Left ventricle myocardium inferior (tissue), 1 donor: ENCODE measurements at places on chromosomes 2 and 18. TPM values are rescaled to one million over a fixed set of nuclear protein-coding genes. Genes with fewer than 3 reads are reported as not detected.

DLX2 gene
- total RNA-seq, result not detected

SLC35F6 gene
- 19.6 TPM for total RNA-seq

LHCGR gene
- 0.16 TPM for total RNA-seq

MAL gene
- total RNA-seq, result 4.4 TPM

OBSL1 gene
- total RNA-seq, result 208 TPM

LDLRAD4 gene
- 43.3 TPM for total RNA-seq

PRSS56 gene
- not detected for total RNA-seq

PLEK gene
- total RNA-seq, result 4.8 TPM

DNA sequence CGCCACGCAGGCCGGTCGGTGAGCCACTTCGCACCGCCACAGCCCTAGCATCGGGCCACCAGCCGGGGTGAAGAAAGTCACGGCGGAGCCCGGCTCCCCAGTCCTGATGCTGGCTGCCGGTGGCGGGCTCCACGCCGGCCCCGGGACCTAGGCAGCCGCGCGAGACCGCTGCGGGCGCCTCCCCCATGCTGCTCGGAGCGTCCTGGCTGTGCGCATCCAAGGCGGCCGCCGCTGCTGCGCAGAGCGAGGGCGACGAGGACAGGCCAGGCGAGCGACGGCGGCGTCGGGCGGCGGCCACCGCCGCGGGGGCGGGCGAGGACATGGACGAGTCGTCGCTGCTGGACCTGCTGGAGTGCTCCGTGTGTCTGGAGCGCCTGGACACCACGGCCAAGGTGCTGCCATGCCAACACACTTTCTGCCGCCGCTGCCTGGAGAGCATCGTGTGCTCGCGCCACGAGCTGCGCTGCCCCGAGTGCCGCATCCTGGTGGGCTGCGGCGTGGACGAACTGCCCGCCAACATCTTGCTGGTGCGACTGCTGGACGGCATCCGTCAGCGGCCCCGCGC lies 433 bp downstream of the SH3RF3 start:
- H3K36me3 ChIP-seq, result no peaks in the 10 kb centered on the region
- peak; percentile 44 for DNase-seq
- peaks cover under 1% of the 10 kb centered on the region for H3K27me3 ChIP-seq

- no peaks in the 10 kb centered on the region for H3K36me3 ChIP-seq
- no peak for DNase-seq
- no peaks in the 10 kb centered on the region for H3K27me3 ChIP-seq
- H3K4me1 ChIP-seq, result peaks cover 76% of the 10 kb centered on the region
- peak overlapping the region; percentile 79 for H3K27ac ChIP-seq
- peak overlapping the region; percentile 5 for H3K4me3 ChIP-seq
Measured at GRCh38 chr2:72793798-72794440, 31.9 kb downstream of the EXOC6B start.

DNA sequence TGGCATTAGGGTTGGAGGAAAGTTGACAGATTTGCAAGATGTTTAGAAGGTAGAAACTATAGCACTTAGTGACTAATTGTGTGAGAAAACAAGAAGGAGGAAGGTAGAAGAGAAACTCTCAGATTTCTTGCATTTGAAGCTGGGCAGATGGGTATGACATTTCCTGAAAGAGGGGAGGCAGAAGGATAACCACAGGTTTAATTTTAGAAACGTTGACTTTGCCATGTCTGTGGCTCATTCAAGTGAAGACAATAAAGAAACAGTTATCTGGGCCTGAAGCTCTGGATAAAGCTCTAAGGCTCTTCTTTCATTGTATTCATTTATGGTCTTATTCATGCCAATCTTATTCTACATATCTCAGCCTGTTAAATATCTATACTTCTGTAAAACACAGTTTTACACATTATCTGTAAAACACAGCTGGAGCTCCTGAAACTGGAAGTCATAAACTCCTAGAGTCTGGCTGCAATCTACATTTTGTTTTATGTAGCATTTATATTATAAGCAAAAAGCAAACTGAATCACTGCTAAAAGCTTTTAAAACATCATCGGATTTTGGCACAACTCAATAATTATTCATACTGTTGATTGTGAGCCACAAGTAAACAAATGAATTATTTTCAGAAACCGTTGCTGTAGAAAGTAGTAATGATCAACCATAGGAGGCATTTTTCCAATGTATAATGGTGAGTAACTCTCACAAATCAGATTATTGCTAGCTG lies 138.5 kb downstream of the RIT2 start:
- no peaks in the 10 kb centered on the region for H3K4me1 ChIP-seq
- no peak overlapping the region for H3K27ac ChIP-seq
- no peak for DNase-seq

DNA sequence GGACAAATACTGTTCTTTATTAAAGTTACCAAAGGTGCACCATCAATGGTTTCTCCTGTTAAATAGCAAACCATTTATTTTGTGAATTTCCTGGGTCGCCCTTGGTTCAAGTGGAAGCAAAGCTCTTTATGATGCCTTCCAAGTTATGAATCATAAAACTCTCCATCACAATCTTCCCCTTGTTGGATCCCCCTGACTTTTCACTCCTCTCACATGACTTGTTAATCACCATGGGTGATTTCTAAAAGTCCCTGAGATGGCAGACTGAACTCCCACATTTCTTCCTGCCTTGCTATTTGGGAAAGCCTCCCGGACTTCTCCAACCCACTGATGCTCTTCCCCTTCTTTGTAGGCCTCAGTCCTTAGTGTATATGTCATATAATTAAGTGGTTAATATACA lies 176.0 kb downstream of the THADA start:
- peaks cover 40% of the 10 kb centered on the region for H3K4me1 ChIP-seq
- no peaks in the 10 kb centered on the region for H3K36me3 ChIP-seq

GRCh38 chr2:25035537-25036220 lies 6.2 kb upstream of the EFR3B start:
- no peaks in the 10 kb centered on the region for H3K36me3 ChIP-seq
- no peaks in the 10 kb centered on the region for H3K27me3 ChIP-seq

DNA sequence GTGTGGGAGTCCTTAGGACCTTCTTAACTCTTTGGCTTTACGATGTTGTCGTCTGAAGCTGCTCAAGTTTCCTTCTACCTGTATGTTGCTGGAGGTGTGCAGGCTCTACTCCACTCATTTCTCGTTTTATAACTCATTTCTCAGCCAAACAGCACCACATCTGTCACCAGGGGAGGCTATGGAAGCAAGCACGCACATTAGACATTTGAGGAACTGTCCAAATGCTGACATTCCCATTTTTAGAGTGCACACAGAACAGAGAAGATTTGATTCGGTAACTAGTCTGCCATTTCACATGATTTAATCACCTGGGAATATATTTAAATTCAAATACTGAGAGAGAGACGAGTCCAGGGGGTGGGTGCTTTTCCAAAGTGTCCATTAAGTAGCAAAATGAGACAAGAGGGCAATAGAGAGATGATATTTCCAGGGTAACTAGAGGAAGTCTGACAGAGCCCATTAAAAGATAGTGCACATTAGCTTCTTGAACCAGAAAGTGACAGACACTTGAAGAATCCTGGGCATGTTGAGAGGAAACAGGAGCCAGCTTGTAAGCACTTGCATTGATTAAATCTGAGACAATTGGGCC lies 793.3 kb downstream of the TDRD15 start:
- H3K4me3 ChIP-seq, result no peak overlapping the region
- no peaks in the 10 kb centered on the region for H3K36me3 ChIP-seq
- no peak for DNase-seq
- no peaks in the 10 kb centered on the region for H3K4me1 ChIP-seq
- H3K27ac ChIP-seq, result no peak overlapping the region

DNA sequence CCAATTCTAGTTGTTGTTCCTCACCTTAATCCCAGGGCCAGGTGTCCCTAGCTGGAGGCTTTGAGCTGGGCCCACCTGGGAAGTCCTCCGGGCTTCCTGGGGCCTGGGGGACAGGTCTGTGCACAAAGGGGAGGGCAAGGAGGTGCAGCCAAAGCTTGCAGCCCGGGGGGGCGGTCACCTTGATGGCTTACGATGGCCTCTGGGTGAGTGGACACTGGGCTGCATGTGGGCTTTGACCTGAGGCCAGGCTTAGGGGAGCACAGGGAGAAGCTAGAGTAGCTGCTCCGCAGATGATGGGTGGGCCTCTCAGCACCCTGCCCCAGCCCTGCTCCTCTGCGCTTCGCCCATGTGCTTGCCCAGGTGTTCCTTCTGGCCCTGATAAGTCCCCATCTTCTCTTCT lies 41.8 kb upstream of the HAAO start:
- DNase-seq, result no peak
- no peak overlapping the region for H3K27ac ChIP-seq
- no peak overlapping the region for H3K4me3 ChIP-seq
- peaks cover 22% of the 10 kb centered on the region for H3K4me1 ChIP-seq
- no peaks in the 10 kb centered on the region for H3K36me3 ChIP-seq

- no peaks in the 10 kb centered on the region for H3K36me3 ChIP-seq
- DNase-seq, result no peak
- H3K27me3 ChIP-seq, result no peaks in the 10 kb centered on the region
- no peak overlapping the region for H3K27ac ChIP-seq
Measured at GRCh38 chr2:225471039-225471438, 71.5 kb downstream of the NYAP2 start.

- no peak overlapping the region for H3K4me3 ChIP-seq
- no peak overlapping the region for H3K27ac ChIP-seq
- H3K36me3 ChIP-seq, result no peaks in the 10 kb centered on the region
- no peaks in the 10 kb centered on the region for H3K27me3 ChIP-seq
- no peak for DNase-seq
Measured at GRCh38 chr2:169221745-169222369, 140.5 kb downstream of the LRP2 start.

DNA sequence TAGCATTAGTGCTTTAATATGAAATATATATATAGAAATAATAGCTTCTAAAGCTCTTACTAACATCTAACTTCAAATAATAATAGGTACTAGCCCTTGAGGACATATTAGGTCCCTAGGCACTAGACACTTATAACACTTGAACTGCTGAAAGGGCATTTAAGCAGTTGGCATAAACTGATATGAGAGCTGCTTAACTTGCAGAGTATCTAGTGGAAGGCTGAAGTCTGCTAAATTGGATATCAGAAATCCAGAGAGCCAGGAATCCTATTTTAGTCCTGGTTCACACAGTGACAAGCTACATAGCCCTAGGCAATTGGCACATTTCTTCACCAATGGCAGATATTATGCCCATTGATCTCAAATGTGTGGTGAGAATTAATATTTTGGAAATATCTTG lies 326.9 kb upstream of the UBE2E3 start:
- no peaks in the 10 kb centered on the region for H3K27me3 ChIP-seq
- no peak overlapping the region for H3K27ac ChIP-seq
- no peak for DNase-seq
- H3K4me1 ChIP-seq, result no peaks in the 10 kb centered on the region

GRCh38 chr2:30871980-30872789 lies 64.9 kb upstream of the CAPN13 start:
- no peak for DNase-seq
- no peaks in the 10 kb centered on the region for H3K36me3 ChIP-seq
- H3K4me3 ChIP-seq, result no peak overlapping the region
- peaks cover 7% of the 10 kb centered on the region for H3K4me1 ChIP-seq
- H3K27ac ChIP-seq, result peak overlapping the region; percentile 31

DNA sequence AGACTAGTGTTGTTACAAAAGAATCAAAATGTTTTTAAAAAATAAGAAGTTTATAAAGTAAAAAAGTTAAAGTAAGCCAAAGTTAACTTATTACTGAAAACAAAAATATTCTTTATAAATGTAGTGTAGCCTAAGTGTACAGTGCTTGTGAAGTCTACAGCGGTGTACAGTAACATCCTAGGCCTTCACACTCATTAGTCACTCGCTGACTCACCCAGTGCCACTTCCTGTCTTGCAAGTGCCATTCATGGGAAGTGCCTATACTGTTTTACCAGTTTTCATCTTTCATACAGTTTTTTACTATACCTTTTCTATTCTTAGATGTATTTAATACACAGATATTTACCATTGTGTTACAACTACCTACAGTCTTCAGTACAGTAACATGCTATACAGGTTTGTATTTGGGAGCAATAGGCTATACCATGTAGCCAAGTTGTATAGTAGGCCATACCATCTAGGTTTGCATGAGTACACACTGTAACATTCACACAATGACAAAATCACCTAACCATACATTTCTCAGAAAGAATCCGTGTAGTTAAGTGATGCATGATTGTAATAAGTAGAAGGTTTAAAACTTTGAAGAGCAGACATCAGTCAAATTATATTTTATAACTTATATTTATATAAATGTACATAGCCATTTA lies 13.4 kb downstream of the SERPINB7 start:
- H3K27me3 ChIP-seq, result no peaks in the 10 kb centered on the region
- no peaks in the 10 kb centered on the region for H3K36me3 ChIP-seq
- no peak overlapping the region for H3K4me3 ChIP-seq
- DNase-seq, result no peak

DNA sequence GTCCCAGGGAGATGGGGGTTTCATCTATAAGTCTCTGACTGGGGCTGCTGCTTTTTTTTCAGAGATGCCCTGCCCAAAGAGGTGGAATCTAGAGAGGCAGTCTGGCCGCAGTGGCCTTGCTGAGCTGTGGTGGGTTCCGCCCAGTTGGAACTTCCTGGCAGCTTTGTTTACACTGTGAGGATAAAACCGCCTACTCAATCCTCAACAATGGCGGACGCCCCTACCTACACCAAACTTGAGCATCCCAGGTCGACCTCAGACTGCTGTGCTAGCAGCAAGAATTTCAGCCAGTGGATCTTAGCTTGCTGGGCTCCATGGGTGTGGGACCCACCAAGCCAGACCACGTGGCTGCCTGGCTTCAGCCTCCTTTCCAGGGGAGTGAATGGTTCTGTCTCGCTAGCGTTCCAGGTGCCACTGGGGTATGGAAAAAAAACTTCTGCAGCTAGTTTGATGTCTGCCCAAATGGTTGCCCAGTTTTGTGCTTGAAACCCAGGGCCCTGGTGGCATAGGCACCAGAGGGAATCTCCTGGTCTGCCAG lies 152.6 kb upstream of the CYP26B1 start:
- DNase-seq, result no peak
- no peaks in the 10 kb centered on the region for H3K4me1 ChIP-seq
- H3K27ac ChIP-seq, result no peak overlapping the region
- no peaks in the 10 kb centered on the region for H3K27me3 ChIP-seq

- H3K4me3 ChIP-seq, result no peak overlapping the region
- H3K27ac ChIP-seq, result no peak overlapping the region
- H3K4me1 ChIP-seq, result peaks cover 26% of the 10 kb centered on the region
- peaks cover 59% of the 10 kb centered on the region for H3K36me3 ChIP-seq
Measured at GRCh38 chr2:10584242-10584753, 105.5 kb downstream of the NOL10 start.

DNA sequence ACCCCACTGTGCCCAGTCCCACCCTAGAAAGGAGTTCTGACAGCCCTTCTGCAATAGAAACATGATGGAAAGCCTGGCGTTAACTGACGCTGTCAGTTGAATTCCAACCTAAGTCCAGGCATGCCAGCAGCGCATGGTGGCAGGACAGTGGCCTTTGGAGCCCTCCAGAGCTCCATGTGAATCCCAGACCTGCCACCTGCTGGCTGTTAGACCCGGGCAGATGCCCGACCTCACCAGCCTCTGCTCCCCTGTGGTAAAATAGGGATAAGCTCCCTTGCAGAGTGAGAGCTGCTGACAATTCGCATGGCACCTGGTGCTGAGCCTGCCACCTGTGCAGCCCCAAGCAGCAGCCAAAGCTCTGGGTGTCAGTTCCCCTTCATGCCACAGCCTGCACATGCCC lies 138.6 kb downstream of the LOXHD1 start:
- no peak overlapping the region for H3K27ac ChIP-seq
- peak; percentile 38 for DNase-seq
- H3K4me3 ChIP-seq, result no peak overlapping the region
- H3K27me3 ChIP-seq, result no peaks in the 10 kb centered on the region
- H3K4me1 ChIP-seq, result no peaks in the 10 kb centered on the region
- H3K36me3 ChIP-seq, result no peaks in the 10 kb centered on the region
